CD14-positive monocyte (primary cell): ENCODE measurements at places on chromosomes 5 and 9. TPM values are rescaled to one million over a fixed set of nuclear protein-coding genes. Genes with fewer than 3 reads are reported as not detected.

GRCh38 chr5:128681764-128682592, 143.9 kb upstream of the FBN2 start:
- DNase-seq = no peak

Gene TLR4
- 174 TPM for polyA plus RNA-seq

Gene OR1Q1
- not detected in 2 replicates for polyA plus RNA-seq

Gene TMEM232
- polyA plus RNA-seq = 1.4 TPM

- DNase-seq = no peak
Observed at GRCh38 chr9:37936965-37937364, 33.0 kb upstream of the SLC25A51 start.

GRCh38 chr5:32523625-32524024, 61.7 kb upstream of the SUB1 start:
- DNase-seq = no peak

DNA sequence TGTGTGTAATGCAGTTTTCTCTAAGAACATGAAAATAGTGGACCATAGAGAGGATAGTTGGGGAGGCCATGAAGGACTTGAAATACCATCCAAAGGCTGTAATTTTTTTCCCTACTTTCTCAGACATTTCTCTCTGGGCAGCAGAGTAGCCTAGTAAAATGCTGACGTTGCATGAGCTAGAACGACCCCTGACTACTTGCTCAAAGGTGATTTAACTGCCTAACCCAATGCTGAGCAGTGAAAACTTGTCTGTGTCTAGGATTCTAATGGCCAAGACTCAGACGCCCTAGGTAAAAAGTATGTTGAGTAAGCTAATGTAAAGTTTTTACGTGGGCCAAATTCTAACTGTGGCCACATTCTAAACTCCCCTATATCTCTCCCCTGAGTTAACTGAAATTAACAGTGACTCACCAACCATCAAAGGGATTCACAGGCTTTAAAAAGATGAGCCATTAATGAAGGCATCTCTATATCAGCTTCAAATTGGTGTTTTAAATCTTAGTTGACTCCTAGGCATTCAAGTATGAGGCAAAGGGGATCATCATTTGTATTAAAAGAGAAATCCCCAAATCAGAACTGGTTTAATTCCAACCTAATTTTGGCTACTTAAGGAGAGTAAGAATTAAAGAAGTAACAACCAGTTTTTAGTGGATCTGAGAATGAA, 121.0 kb upstream of the GAS1 start:
- no peak for DNase-seq

- no peak for DNase-seq
Observed at GRCh38 chr9:133088756-133089155, 27.0 kb downstream of the CEL start.

DNA sequence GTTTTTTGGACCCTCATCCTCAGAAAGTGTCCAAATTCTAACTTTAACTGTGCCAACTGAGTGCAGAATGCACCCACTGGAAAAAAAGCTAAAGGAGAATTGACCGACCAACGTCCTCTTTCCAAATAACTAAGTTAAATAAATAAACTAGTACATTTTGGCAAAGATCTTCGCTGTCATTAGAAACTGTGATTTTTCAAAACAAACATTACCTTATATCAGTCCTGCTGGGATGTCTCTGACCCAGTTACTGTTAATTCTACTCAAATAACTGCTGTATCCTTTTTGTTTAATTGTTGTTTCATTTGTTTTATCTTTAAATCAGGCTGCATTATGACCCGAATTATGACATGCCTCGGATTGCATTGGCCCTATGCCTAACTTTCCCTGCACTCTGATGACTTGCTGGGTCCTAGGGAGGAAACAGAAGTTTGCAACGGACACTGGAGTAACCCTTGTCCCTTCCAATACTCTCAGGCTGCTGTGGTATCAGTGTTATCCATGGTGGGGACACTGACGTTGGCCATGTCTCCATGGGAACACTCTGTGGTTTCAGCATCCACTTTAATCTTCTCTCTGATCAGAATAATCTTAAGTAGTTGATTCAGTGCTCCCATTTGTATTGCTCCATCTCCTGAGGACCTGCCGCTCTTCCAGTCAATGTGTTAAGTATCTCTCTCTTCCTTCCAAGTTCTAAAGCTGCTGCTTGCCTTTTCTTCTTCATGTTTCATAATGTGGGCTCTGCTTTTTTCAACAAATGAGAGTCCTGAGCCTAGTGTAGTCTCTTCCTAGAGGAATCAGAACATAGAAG, 11.1 kb upstream of the IFNA5 start:
- no peak for DNase-seq

DNA sequence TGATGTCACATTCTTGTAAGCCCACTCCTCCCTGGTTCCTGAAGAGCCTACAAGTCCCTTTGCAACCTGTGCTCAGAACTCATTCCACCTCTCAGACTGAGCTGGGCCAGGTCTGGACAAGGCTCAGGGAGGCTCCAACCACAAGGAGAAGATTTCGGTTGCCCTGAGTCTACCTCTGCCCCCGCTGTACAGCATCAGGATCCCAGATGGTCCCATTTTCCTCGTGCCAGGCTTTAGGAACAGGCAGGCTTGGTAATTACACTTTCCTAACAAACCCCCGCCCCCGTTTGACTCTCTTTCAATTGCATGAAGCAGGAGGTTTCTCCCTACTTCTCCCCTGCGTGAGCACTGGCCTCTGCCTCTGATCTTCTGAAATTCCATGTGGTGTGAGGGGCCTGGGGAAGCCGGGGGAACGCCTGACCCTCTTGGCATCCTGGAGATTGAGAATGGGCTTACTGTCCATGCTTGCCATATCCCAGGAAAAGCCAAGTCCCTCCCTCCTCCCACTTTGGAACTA, 86.9 kb upstream of the CTNNA1 start:
- DNase-seq = no peak

GRCh38 chr9:35869621-35870216, 482 bp downstream of the OR13J1 start:
- DNase-seq = no peak

- no peak for DNase-seq
Observed at GRCh38 chr5:77970891-77971290, 194.8 kb upstream of the TBCA start.

Gene PAPPA
- polyA plus RNA-seq = not detected in 2 replicates

Gene NMUR2
- polyA plus RNA-seq = not detected in 2 replicates

- DNase-seq = no peak
Observed at GRCh38 chr5:176574297-176574591, 25.1 kb downstream of the CDHR2 start.

Gene DPYSL3
- polyA plus RNA-seq = 0.05 TPM in 1 of 2 replicates, not detected in the other

GRCh38 chr9:137157618-137158415, 12.0 kb downstream of the LRRC26 start:
- DNase-seq = no peak

DNA sequence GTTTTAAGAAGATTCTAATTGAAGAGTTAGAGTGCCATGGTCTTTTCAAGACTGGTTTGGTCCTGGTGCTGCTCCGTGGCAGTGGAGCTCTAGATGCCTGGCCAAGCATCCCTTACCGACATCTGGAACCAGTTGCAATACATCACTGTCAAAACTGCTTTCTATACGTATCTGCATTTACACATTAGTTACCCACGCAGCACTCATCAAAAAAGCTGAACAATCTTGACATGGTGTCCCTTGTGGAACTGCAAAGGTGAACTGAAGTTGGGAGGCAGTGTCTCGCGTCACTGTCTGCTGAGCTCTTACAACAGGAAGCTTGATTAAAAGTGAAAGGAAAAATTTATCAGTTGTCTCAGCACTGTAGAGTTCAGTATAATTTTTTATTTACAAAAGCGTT, 82.6 kb downstream of the PBX3 start:
- DNase-seq = peak; percentile 49

Gene ORM2
- 0.33 TPM in 1 of 2 replicates, not detected in the other for polyA plus RNA-seq

GRCh38 chr9:105908069-105908468, 213.7 kb downstream of the TMEM38B start:
- no peak for DNase-seq

DNA sequence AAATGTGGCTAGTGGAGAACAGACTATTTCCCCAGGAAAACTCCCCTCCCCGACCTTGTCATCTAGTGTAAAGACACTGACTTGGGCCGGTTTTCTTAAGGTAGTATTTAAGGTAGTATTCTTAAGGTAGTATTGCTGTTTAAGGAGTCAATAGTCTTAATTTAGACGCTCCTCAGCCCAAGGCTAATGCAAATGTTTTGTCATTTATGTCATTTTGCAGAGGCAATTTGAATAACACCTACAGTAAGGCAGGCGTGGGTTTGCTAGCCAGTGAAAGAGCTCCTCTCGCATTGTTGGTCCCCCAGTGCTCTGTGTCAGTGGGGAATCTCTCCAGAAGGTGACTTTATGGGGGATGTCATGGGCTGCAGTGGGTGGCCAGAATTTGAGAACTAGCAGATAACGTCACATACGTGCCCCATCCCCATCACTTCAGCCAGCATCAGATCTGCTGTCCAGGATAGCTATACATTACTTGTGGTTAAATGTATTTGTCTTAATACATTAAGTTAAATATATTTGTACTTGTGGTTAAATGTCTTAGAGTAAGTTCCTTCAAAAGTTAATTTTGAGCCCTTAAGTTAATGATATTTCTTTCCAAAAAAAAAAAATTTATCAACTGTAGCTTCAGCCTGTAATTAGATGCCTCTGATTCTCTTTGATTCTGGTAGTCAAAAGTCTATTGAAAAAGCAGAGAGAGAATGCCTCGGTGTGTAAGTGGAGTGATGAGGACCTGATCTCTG, 2.6 kb downstream of the PPP1R26 start:
- DNase-seq = no peak

Gene PCDHA6
- polyA plus RNA-seq = not detected in 2 replicates

GRCh38 chr5:127351418-127351817, 60.8 kb downstream of the MEGF10 start:
- no peak for DNase-seq

Gene FCHSD1
- 3.0 TPM for polyA plus RNA-seq

GRCh38 chr9:80074439-80074838, 502.7 kb downstream of the TLE4 start:
- DNase-seq = no peak

Gene STPG3
- not detected for polyA plus RNA-seq

Gene IFNE
- polyA plus RNA-seq = not detected in 2 replicates

DNA sequence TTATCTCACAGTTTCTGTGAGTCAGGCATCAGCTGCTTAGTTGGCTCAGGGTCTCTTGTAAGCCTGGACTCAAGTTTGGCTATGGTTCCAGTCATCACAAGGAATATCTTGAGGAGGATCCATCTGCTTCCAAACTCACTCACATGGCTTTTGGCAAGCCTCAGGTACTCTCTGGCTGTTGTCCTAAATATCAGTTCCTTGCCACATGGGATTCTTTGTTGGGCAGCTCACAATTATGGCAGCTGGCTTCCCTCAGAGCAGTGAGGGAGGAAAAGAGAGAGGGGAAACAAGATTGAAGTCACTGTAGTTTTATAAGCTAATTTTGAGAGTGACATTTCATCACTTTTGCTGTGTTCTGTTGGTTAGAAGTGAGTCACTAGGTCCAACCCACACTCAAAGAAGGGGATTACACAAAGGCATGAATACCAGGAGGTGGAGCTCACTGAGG, 144.5 kb downstream of the GCNT1 start:
- DNase-seq = peak; percentile 83

DNA sequence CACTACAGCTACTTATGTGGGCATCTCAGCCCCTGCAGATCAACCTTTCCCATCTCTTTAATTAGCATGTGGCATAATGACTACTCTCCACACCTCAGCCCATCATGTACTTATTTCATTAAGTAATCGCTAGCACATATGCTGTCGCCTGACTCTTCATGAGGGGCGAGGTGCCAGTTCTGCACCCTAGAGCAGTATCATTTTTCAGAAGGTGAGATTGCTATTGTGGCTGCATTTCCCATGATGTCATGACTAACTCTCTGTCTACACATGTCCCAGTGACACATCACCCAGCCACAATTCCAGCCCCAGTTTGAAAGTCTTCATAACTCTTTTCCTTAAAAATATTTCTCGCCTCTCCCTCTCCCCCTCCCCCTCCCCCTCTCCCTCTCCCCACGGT, 7.6 kb upstream of the F2RL1 start:
- DNase-seq = no peak

Gene GPR150
- not detected for polyA plus RNA-seq

GRCh38 chr5:142281008-142281367, 43.8 kb downstream of the SPRY4 start:
- DNase-seq = no peak

- DNase-seq = no peak
Observed at GRCh38 chr5:142568996-142569335, 116.9 kb downstream of the FGF1 start.

Gene PTGS1
- 17.9 TPM for polyA plus RNA-seq

DNA sequence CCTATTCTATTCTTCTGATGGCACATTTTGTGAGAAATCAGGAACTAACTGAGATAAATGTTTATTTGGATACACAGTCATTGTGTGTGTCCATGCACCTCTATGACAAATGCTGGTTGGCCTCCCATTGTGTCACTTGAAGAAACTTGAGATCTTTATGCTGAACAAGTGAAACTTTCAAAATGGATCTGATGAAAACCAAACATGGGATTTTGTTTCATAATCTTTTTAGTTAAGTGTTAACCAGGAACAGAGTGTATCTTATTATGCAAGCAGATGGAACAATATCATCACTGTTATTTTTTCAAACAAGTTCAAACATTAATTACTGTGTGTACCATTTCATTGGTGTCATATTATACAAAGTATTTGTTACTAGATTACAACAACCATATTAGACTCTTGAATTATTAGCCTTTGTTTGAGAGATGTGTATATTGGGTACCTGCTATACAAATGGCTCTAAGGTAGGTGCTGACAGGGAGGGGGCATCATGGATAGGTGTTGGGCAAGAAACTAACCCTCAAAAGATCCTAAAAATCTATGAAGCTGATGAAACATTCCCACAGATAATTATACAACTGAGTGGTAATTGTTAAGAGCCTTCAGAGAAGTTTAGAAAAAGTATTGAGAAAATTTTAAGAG, 159.8 kb downstream of the PALM2AKAP2 start:
- DNase-seq = no peak

Gene KCNIP1
- not detected for polyA plus RNA-seq

Gene MBLAC2
- 1.2 TPM for polyA plus RNA-seq
